Progenitor cell of endocrine pancreas (in vitro differentiated cells): ENCODE measurements at places on chromosomes 7 and 10.
A peak's percentile ranks its signal among the peaks of the same experiment; 100 is the strongest.

- DNase-seq, result no peak
Observed at GRCh38 chr7:19381321-19381720, 236.1 kb upstream of the FERD3L start.

- DNase-seq, result no peak
Observed at GRCh38 chr7:30113144-30113543, 21.6 kb upstream of the MTURN start.

- DNase-seq, result no peak
Observed at GRCh38 chr10:13978533-13979115, 352.1 kb downstream of the FRMD4A start.

DNA sequence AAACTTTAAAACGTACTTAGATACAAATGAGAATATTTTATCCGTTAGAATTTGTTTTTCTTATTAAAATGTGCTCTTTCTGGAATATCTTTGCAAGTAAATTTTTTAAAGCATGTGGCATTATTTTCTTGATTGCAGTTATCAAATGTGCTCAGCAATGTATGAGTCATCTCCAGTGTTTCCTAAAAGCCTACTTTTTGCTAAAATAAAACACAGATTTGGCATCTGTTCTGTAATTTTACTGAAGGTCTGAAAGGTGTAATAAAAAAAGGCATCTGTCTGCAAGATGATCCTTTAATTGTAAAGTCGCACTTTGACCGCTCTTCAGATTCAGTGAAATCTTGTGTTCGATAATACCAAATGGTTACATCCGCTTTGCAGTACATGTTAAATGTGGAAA lies 3.4 kb downstream of the GNAT3 start:
- no peak for DNase-seq

DNA sequence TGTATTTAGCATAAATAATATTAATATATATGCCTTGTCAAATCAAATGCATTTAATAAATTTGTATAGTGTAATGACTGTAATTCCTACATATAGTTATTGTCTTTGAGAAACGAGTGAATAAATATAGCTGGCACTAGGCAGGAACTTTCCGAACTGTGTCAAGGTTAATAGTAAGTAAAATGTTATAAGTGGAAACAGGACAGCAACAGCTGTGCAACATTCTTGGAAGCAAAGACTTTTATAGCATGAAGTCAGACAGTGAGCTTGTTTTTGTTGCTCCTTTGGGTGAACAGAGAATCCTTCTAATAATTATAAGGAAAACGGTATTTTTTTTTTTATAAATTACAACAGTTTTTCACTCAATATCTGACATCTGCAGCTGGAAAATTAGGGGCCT lies 14.0 kb upstream of the EXOC6 start:
- DNase-seq, result no peak

DNA sequence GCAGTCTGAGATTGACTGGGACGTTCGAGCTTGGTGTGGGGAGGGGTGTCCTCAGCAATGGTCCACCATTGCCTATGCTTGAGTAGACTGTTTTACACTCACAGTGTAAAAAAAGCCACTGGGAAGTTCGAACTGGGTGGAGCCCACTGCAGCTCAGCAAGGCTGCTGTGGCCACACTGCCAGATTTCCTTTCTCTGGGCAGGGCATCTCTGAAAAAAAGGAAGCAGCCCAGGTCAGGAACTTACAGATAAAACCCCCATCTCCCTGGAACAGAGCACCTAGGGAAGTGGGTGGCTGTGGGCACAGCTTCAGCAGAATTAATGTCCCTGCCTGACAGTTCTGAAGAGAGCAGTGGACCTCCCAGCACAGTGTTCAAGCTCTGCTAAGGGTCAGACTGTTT lies 80.3 kb downstream of the BICC1 start:
- no peak for DNase-seq

DNA sequence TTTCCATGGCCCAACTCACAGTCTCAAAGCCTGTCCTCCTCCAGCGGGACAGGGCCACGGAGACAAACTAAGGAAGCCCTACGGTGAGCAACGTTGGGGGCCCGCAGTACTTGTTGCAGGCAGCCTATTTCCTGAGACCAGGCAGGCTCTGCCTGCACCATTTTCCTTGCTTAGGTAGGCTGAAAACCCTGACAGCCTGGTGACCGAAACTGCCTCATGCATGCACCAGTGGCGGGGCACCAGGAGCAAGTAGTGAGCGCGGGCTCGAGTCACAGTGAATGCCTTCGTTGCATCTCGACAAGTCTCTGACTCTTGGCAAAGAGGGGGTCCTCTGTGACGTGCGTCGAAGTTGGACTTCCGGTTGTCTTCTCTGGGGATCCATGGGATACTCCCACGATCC lies 23.3 kb upstream of the ZNF273 start:
- no peak for DNase-seq

DNA sequence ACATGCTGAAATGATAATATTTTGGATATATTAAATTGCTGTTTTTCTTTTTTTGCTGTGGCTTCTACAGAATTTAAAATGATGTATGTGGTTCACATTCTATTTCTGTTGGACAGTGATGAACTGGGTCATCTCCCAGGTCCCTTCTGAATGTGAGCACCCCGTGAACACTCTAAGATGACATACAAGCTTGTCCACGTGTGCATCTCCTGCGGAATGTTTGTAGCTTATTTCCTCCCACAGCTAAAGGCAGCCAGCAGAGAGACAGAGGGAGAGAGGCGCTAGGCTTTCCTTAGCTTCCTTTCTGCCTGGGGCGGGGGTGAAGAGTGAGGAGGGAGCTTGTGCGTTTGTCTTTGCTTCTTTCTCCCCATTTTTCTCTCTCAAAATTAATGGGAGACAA lies 219.1 kb downstream of the EMX2 start:
- DNase-seq, result no peak

DNA sequence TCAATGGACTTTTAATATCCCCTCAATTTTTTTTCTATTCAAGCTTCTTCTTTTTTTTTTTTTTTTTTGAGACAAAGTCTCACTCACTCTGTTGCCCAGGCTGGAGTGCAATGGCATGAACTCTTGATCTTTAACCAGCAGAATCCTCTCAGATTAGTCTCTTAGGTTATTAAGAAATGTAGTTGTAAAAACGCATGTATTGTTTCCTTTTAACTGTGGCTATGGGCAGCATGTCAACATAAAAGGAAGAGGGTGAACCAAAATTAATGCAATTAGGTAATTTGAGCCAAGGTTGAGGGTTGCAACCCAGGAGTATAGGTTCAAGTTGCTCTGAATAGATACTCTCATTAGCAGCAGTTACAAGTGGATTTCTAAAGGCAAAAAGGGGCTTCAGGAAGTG lies 4.3 kb upstream of the GSTO1 start:
- DNase-seq, result no peak

GRCh38 chr10:43354330-43354635 lies 17.2 kb upstream of the FXYD4 start:
- no peak for DNase-seq

- no peak for DNase-seq
Observed at GRCh38 chr10:842795-843194, 88.7 kb downstream of the LARP4B start.

DNA sequence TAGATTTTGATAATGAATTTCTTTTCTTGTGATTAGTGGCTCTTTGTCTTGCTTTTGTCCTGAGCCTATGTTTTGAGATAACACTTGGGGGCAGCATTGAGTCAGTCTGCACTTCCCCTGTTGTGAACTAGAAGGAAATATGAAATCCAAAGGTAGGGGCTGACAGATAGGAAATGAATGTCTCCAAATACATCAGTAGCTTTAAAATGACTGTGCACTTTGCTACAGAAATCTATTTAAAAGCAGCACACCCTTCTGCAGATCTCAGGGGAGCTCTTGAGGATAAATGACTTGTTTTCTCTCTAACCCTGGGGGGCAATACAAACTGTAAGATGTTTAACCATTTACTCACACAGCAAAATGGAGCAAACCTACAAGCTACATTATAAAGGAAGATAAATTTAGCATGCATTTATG lies 176.0 kb upstream of the MYO3A start:
- DNase-seq, result no peak

DNA sequence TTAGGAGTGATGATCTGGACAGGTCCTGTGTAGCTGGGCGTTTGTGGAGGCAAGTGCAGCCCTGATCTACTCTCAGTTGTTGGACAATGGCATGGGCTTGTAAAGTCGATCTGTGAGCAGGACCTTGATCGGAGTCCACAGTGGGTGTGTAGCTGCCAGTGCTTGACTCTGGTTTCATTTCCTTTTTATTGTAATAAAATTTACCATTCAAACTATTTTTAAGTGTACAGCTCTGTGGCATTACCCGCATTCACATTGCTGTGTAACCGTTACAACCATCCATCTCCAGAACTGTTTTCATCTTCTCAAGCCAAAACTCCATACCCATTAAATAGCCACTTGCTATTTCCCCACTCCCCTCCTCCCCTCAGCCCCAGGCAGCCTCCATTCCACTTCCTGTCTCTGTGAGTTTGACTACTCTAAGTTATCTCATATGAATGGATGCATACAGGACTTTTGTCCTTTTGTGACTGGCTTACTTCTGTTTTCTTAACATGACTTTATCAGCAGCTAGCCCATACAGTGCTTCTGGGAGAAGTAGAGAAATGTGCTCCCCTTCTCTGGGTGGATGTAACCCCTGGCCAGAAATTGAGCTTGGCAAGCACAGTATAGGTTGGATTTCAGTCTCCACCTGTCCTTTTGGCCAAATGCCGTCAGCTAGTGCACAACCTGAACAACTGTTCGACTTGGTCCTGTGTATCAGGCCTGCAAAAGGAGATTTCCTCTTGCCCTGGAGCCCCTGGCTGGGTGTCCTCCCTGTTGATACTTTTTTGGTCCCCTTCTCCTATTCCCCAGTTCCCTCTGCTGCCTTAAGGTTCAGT lies 180.0 kb downstream of the LRMDA start:
- no peak for DNase-seq

- DNase-seq, result no peak
Observed at GRCh38 chr10:70551971-70552422, 50.5 kb downstream of the PRF1 start.

- DNase-seq, result no peak
Observed at GRCh38 chr7:50537417-50537816, 27.8 kb downstream of the DDC start.

DNA sequence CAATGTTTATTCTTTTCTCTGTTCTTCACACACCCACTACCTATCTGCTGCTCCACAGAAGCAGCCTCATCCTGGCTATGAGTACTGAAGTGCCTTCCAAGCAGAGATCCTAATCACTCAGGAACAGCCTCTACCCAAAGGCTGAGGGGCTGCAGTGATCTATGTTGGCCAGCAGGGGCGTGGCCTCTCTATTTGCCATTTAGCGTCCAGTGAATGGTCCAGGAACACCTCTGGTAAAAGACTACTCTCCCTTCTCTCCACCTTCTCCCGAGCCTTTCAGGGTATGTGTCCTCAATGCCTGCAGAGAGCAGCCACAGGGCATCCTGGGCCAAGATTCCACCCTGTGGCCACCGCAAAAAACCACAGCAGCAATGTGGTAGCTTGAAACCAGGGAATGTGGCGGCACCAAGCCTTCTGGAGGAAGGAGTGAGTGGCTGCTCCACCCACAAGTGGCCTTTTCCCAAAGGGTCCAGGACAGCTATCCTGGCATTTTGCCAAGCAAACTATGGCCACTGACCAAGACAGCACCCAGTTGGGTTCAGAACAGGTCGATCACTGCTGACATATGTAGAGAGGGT lies 70.9 kb downstream of the SYPL1 start:
- DNase-seq, result peak; percentile 25

GRCh38 chr7:139095194-139095659 lies 14.3 kb downstream of the ZC3HAV1 start:
- no peak for DNase-seq

- DNase-seq, result no peak
Observed at GRCh38 chr10:94608559-94608958, 63.0 kb downstream of the HELLS start.

DNA sequence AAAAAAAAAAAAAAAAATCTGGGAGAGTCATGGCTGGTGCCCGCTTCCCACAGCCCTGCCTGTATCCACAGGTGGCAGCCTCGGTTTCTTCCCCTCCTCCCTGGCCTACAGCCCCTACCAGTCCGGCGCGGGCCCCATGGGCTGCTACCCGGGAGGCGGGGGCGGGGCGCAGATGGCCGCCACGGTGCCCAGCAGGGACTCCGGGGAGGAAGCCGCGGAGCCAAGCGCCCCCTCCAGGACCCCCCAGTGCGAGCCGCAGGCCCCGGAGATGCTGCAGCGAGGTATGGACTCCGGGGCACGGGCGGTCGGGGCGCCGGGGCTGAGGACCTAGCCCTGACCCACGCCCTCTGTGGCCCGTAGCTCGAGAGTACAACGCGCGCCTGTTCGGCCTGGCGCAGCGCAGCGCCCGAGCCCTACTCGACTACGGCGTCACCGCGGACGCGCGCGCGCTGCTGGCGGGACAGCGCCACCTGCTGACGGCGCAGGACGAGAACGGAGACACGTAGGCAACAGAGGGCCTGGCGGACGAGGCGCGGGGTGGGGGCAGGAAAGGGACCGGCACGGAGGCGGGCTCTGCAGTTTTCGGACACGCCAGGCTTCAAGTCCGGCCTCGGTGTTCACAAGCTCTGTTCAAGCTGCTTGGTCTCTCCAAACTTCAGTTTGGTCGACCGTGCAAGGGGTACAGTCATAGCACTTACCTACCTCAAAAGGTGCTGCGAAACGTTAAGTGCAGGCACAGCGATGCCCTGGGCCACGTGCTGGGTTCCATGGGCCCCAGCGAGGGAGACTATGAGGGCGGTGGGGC lies 3.9 kb downstream of the NFKB2 start:
- DNase-seq, result peak; percentile 86

DNA sequence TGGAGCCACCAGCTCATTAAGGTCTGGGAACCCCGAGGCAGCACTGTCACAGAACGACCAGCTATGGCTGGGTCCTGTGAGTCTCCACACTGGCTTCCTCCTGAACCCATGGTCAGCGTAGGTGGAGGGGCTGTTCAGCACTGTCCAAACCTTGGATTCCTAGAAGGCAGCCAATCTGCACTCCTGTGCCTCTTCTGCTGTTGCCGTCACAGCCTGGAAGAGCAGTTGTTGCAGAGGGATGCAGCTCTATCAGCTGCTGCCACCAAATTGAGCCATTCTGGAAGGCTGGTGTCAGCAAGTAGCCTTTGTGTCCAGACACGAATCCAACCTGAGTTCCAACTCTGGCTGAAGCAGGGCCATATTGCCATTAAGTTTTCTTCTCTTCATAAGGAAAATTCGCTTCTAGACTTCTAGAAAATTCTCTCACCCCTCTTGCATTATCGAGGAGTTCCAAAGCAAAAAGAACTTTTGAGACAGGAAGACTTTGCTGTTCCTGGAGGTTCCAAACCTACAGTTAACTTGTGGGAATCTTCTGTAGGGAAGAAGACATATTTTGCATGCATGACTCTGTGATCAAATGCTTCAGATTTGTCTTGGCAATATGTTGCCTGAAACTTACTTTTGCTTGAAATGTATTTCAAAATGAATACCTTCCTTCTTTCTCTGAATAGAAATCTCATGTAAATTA lies 84.0 kb downstream of the LRGUK start:
- no peak for DNase-seq

DNA sequence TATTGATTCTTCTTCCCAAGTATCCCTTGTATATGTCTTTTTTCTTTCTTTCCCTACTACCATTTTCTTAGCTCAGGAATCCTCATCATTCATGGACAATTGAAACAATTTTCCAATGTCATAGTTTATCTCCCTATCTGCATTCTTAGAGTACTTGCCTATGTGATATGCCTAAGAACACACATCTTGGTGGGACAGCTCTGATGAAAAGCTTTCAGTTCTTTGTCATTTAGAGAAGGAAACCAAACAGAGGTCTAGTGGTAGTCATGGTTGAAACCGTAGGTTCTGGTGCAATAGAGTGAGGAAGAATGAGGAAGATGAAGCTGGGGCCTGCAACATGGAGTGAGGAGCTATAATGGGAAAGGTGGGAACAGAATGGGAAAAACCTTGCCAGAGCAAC lies 28.2 kb downstream of the TDRD1 start:
- DNase-seq, result no peak

- DNase-seq, result no peak
Observed at GRCh38 chr10:20672741-20673140, 224.4 kb downstream of the NEBL start.

GRCh38 chr10:114491419-114491818 lies 87.1 kb upstream of the AFAP1L2 start:
- DNase-seq, result no peak
